ENCODE measurements at places on chromosomes 6 and 20.

- no peak for DNase-seq
Observed at GRCh38 chr6:87714093-87714842, 12.2 kb upstream of the AKIRIN2 start.

- no peak for DNase-seq
Observed at GRCh38 chr20:10125757-10126156, 91.0 kb downstream of the ANKEF1 start.

GRCh38 chr20:45850926-45851325 is 6.3 kb downstream of the ACOT8 start:
- DNase-seq = peak; percentile 43

GRCh38 chr20:19867074-19867473 is 109.0 kb downstream of the RIN2 start:
- no peak for DNase-seq

GRCh38 chr20:45325371-45325770 is 17.3 kb upstream of the MATN4 start:
- DNase-seq = no peak

GRCh38 chr6:78629154-78629721 is 238.1 kb upstream of the IRAK1BP1 start:
- no peak for DNase-seq

- DNase-seq = peak; percentile 4
Observed at GRCh38 chr6:28737750-28738395, 185.9 kb downstream of the TRIM27 start.

GRCh38 chr20:16477632-16478031 is 95.6 kb downstream of the KIF16B start:
- DNase-seq = no peak

DNA sequence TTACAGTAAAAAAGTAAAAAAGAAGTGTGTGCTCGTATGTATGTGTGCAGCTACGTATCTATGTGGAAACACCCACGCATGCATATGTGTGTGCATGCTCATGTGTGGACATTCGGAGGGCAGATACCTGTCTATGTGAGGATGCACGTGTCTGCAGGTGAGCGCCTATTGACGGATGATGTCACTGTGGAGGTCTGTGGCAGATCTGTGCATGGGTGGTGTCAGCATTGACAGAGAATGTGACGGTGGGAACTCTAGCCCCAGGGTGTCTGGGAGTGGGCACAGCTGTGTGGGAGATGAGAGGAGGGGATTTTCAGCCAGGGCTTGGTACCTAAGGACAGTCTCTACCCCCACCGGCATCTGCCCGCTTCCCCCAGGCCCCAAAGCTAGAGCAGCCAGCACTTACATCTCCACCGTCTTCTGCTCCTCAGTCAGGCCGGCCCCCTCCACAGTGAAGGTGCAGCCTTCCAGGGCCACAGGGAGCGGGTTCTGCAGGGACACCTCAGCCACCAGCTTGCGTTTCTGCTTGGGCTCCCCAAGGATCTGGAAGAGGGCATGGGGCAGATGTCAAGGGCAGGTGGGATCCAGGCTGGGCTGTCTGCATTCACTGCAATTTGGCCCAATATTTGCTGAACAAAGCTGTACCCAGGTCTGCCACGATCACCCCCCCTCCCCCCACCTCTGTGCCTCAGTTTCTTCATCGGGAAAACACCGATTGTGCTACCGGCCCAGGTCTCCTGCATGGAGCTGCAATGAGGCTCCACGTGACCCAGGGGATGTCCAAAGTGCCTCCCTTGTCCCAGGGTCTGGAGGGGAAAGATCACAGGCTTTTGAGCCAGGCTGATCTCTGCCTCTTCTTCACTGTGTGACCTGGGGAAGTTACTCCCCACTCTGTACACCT is 34.1 kb downstream of the TGM2 start:
- DNase-seq = no peak

GRCh38 chr6:138229072-138229471 is 10.8 kb upstream of the PBOV1 start:
- no peak for DNase-seq

- DNase-seq = no peak
Observed at GRCh38 chr6:34324738-34325444, 67.6 kb downstream of the NUDT3 start.

GRCh38 chr20:56014151-56014550 is 8.8 kb upstream of the CBLN4 start:
- DNase-seq = no peak

- no peak for DNase-seq
Observed at GRCh38 chr6:113248532-113248931, 608.6 kb upstream of the MARCKS start.

- DNase-seq = peak; percentile 37
Observed at GRCh38 chr6:15131651-15132061, 114.2 kb upstream of the JARID2 start.

DNA sequence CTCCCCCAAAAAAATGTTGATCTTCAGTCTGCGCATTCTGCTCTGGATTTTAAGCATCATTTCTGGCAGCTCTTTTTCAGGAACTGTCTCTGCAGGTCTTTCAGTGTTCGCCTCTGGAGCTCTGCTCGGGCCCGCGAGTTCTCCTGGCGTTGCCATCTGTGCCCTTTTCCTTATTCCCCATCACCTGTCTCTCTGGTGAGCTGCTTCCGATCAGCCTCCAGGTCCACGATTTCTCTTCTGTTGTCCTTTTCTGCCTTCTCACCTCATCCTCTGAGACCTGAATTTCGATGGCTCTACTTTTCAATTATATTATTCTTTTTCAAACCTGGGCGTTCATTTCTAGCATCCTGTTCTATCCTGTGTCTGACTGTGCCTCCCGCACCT is 590 bp upstream of the MAP1LC3A start:
- DNase-seq = no peak

DNA sequence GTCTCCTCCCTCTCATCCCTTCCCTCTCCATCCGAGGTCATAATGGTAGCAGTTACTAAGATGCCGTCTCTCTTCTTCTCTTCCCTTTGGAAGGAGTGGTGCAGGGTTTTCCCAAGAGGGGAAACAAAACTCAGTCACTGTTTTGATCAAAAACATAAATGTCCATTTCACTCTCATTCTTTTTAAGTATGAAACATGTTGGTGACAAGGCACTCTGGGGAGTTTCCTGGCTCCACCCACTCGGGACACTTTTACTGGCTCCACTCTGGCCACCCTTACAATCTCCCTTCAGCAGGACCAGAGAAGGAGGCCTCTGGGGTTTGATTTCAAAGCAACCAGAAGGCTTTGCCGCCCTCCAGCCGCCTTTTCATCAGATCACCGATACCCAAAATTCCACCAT is 57.0 kb downstream of the FGD2 start:
- DNase-seq = peak; percentile 82

- no peak for DNase-seq
Observed at GRCh38 chr20:14336686-14337085, 726 bp downstream of the FLRT3 start.

GRCh38 chr6:39444479-39445019 is 122.0 kb upstream of the KCNK16 start:
- no peak for DNase-seq

- no peak for DNase-seq
Observed at GRCh38 chr20:64179805-64180204, 15.6 kb downstream of the MYT1 start.

DNA sequence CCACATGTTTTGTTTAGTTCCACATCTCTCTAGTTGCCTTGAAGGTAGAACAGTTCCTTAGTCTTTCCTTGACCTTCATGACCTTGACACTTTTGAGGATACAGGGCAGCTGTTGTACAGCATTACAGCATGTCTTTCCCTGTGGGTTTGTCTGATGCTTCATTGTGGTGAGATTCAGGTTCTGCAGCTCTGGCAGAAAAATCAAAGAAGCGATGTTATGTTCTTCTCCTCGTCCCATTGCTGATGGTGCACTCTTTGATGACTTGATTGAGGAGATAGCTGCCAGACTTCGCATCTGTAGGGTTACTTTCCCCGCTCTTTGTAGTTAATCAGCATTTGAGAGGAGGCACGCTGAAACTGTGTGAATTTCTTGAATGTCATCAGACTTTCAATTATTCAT is 12.0 kb downstream of the CEBPB start:
- DNase-seq = no peak

- no peak for DNase-seq
Observed at GRCh38 chr6:115932481-115932880, 128.2 kb downstream of the FRK start.

DNA sequence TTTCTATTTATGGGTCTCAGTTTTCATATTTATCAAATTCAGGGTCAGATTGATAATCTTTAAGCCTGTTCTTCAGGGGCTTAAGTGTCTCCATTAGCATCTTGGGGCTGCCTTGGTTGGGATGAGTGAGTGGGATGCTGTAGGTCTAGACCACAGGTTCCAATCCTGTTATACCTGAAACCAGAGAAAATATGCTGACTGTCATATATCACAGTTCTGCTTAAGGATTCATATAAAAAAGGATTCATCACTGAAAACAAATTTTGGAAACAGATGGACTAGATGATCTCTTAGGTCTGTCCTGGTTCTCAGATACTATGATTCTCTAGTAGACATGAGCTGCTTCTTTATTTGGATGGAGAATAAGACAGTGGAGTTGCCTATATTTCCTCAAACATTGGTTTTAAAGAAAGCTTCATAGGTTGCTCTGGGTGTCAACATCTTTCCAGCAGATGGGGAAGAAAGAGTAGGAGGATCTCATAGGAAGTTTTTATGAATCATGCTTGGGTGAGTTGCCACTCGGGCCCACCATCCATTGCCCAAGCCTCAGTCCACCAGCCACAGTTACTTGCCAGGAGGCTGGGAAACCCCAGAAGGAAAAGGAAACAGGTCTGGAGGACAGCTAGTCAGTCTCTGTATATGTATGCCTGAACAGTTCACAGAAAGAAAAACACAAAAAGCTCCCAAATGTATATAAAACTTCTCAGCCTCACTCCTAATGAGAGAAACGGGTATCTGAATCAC is 42.9 kb upstream of the MAP7 start:
- DNase-seq = no peak

- peak; percentile 72 for DNase-seq
Observed at GRCh38 chr6:159151266-159151855, 17.8 kb upstream of the FNDC1 start.

DNA sequence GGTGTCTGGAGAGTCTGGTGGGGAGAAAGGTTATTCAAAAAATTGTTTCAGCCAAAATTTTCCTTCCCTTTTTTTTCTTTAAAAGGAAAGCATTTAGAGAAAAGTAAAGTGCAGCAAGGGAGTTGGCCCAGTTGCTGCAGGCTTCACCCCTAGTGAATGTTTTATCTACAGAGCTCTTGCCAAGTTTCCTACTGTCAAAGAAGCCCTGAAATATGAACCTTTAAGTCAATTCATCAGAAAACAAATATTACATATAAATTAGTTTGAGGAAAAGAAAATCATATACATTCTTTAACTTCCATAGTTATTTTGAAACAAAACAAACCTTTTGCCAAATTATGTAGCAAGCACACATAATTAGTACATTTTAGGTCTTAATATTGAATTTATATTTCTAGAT is 25.0 kb upstream of the HMGCLL1 start:
- DNase-seq = no peak

DNA sequence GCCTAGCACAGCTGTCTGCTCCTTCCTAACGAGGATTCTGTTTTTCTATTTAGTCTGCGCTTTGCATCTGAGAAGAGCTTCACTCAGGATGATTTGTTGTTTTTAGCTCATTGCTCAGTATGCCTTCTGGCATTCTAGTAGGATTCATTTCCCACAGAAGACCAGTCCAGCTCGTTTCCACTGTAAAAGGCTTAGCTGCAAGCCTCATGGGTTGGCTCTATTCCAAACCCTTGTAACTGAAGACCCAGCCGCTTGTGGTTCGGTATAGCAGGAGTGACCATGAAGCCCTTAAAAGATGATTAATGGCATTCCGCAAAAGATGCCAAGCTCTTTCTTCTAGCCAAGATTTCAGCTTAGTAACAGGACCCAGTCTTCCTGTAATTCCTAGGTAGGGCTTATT is 7.2 kb downstream of the ADGRF1 start:
- DNase-seq = no peak

DNA sequence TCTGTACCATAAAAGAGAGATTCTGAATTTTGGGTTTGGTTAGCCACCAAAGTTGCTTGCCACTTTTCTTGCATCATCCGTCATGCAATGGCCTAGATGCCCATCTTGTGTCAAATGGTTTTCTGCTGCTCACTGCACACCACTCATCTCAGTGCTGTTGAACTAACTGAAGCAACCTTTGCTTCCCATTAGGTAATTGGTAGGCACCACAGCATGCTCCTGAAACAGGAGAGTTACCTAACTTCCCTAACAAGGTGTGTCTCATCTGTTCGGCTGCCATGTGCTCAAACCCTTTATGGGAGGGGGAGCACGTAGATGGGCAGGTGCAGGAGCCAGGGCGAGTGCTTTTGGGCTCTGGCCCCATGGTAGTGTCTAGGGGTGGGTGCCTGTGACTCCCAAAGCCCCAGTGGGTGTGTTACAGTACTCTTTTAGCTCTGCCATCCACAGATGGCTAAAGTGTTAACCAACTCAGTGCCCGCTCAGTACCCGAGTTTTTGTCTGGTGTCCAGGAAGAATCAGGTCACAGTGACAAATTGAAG is 147.4 kb upstream of the SPACA1 start:
- no peak for DNase-seq

- no peak for DNase-seq
Observed at GRCh38 chr6:105769987-105770386, 316.1 kb upstream of the PRDM1 start.

- peak; percentile 90 for DNase-seq
Observed at GRCh38 chr6:2971420-2972218, at the start of gene SERPINB6. SERPINB6 (minus strand) TSS chr6:2971567; CDS start chr6:2959332, 12,235 bp downstream.

- no peak for DNase-seq
Observed at GRCh38 chr20:57023997-57024396, 242.4 kb downstream of the BMP7 start.

GRCh38 chr6:5398530-5398929 is 137.2 kb downstream of the FARS2 start:
- DNase-seq = peak; percentile 32

DNA sequence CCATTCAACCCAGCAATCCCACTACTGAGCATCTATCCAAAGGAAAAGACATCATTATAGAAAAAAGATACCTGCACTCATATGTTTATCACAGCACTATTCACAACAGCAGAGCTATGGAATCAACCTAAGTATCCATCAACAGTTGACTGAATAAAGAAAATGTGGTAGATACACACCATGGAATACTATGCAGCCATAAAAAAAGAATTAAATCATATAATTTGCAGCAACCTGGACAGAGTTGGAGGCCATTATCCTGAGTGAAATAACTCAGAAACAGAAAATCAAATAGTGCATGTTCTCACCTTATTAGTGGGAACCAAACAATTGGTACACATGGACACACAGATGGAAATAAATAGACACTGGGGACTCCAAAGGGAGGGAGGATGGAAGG is 23.2 kb downstream of the NHSL1 start:
- DNase-seq = no peak

GRCh38 chr20:50578778-50579165 is 68.6 kb downstream of the PTPN1 start:
- no peak for DNase-seq

- DNase-seq = no peak
Observed at GRCh38 chr6:168333989-168334388, 14.4 kb upstream of the DACT2 start.
